ENCODE measurements at places on chromosomes 6 and 20.

DNA sequence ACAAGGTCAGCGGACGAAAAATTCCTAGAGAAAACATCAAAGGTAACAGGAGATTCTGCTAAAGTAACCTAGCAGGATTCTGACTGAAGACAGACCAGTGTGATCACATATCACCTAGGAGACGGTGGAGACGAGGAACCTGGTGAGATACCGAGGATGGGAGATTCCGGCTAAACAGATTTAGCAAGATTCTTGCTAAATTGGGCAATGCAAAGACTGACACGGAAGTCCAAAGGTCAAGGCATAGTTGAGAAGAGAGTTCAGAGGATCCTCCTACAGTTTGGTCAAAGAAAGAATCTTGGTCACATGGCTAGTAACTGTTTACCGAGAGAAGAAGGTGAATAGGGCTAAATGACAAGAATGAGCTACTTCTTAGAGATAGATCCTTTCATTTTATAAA is 61.1 kb downstream of the TMEM170B start:
- no peak for DNase-seq

DNA sequence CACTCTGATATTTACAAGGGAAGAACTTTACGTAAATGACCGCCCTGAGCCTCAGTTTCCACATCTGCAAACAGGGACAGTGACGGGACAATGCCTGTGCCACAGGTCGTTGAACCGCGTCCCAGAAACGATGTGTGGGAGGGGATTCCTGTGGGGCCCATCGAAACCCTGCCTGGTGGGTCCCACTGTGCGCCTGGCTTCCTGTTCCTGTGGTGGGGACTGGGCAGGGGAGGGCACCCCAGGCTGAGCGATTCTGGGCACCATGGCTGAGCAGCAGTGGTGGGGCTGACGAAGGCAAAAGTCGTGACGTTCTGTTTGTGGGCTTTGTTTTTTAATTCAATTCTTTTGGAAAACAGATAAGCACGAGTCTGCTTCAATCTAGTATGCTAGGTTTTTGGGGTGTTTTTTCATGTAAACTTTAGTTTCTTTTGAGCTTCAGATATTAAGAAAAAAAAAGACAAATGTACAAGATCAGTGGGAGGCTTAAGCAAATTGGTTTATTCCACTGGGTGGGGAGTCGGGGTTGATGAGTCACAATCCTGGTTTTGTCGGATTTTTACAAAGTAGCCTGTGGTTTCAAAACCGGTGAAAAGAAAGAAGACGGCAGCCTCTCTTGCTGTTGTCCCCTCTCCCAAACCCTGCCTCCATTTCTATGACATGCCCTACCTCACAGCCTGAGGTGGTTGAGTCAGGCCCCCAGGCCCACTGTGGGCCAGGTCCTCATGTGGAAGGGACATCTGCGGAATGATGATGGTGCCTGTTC is 40.4 kb downstream of the GNAS-AS1 start:
- DNase-seq = no peak

GRCh38 chr6:159806021-159806458 is 6.0 kb downstream of the PNLDC1 start:
- no peak for DNase-seq

GRCh38 chr20:60214901-60215815 is 256.9 kb downstream of the CDH26 start:
- DNase-seq = no peak

- DNase-seq = no peak
Measured at GRCh38 chr6:100023798-100024197, 29.8 kb upstream of the MCHR2 start.

GRCh38 chr6:41730531-41731436 is 4.6 kb downstream of the TFEB start:
- no peak for DNase-seq

Data from dorsolateral prefrontal cortex (tissue), 122 donors.